Spinal cord (tissue), 10 donors: ENCODE measurements at places on chromosomes 6 and 20.

GRCh38 chr6:24060982-24061754 lies 64.8 kb upstream of the NRSN1 start:
- no peak for DNase-seq

GRCh38 chr6:132961610-132962009 lies 147.2 kb downstream of the RPS12 start:
- no peak for DNase-seq

DNA sequence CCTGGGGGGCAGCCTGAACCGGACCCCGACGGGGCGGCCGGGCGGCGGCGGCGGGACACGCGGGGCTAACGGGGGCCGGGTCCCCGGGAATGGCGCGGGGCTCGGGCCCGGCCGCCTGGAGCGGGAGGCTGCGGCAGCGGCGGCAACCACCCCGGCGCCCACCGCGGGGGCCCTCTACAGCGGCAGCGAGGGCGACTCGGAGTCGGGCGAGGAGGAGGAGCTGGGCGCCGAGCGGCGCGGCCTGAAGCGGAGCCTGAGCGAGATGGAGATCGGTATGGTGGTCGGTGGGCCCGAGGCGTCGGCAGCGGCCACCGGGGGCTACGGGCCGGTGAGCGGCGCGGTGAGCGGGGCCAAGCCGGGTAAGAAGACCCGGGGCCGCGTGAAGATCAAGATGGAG lies 636 bp downstream of the SRF start:
- no peak for DNase-seq

GRCh38 chr6:84665401-84665800 lies 99.0 kb downstream of the TBX18 start:
- DNase-seq = no peak

- DNase-seq = no peak
These were observed 169.1 kb upstream of the CST7 start for GRCh38 chr20:24779946-24780345.

GRCh38 chr6:151239603-151240035 lies at the start of gene AKAP12:
Gene AKAP12, plus strand, starts transcription at chr6:151239967. Its CDS starts 596 bp downstream, at chr6:151240563.
- no peak for DNase-seq

DNA sequence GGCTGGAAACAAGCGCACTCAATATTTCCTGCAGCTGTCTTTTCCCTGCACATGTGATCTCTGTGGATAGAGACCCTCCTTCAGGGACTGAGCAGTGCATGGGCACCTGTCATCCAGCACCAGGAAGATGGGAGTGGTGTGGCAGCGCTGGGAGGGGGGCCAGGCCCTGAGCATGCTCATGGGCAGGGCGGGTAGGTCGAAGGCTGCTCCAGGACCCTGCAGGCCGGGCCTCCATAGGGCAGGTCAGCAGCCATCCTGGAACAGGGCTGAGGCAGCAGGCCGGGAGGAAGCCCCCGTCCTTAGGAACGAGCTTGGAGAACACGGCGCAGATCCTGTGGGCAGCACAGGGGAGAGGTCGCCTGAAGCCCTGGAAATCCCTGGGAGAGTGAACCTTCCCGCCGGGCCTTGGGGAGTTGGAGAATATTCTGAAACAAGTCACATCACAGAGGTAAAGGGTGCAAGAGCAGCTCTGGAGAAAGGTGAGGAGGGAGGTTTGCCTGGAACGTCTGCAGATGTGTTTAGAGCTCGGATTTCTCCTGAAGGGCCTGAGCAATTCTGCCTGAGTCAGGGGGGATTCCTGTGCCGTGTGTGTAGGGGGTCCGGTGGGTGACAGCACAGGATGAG lies 133.2 kb downstream of the SMOC2 start:
- DNase-seq = no peak

- DNase-seq = no peak
These were observed 723 bp downstream of the MANEA start for GRCh38 chr6:95578106-95578410.

DNA sequence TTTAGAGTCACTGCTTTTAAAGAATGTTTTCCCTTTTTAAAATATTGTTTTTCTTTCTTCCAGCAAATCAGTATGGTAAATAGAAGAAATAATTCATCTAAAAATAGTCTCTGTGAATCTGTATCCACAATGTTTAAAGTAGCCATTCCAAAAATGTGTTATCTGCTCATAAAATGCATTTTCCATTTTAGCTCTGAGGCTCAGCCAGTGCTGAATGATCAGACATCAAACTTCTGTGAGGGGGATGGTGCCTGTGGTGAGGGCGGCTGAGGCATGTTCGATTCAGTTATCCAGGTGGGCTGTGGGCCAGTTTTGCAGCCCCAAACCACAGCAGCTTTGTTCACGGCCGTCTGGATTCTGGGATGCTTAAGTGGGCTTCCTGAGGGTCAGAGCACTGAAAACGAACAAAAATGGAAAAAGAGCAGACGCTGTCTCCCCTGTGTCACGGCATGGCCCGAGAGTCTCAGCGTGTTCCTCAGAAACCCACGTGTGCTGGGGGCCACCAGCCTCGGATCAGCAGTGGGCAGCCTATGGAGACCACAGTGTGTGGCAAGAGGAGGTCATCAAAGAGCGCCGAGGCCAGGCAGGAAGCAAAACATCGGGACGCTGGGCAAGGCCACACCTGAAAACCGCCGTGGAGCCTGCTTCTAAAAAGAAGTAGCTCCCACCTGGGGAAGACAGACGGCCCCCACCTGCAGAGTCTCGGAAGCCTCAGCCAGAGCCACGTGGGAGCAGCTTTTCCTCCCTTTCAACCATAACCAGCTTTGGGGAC lies 134.9 kb upstream of the THBS2 start:
- no peak for DNase-seq

- no peak for DNase-seq
These were observed 305.8 kb upstream of the PRDM1 start for GRCh38 chr6:105780146-105780860.

- DNase-seq = no peak
These were observed 39.8 kb downstream of the CD164 start for GRCh38 chr6:109342506-109342905.

- no peak for DNase-seq
These were observed 98.1 kb upstream of the TOP1 start for GRCh38 chr20:40930561-40930960.

GRCh38 chr20:47319517-47320252 lies 36.8 kb downstream of the ZMYND8 start:
- DNase-seq = no peak

DNA sequence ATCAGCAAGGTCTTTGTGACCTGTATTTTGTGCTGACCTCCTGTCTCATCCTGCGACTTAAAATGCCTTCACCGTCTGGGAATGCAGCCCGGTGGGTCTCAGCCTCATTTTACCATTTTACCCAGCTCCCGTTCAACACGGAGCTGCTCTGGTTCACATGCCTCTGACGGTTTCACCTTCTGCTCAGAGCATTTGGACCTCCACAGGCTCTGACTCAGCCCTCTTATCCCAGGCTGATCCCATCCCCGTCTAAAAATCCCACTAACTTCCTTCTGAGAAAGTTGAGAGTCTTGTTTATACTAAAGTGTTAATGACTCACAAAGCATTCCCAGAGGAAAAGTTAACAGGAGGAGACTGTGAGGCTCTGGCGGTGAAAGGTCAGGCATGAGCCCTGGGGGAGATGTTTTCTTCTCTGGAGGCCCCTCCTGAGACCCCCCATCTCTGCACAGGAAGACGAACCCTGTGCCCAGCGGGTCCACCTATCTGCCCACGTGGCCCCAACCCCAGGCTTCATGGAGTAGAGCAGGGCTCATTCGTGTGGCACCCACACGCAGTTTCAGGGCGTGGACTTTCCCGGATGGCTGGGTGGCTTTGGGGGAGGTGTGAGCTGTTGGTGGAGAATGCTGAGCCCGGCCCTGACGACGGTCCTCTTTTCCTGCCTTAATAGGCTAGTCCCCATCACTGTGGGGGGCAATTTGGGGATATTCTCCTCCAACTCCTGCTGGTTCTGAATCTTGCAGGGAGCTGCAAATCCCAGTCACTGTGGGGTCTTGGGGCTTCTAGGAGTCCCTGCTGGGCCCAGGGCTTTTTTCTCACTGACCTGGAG lies 3.3 kb upstream of the BIRC7 start:
- no peak for DNase-seq

DNA sequence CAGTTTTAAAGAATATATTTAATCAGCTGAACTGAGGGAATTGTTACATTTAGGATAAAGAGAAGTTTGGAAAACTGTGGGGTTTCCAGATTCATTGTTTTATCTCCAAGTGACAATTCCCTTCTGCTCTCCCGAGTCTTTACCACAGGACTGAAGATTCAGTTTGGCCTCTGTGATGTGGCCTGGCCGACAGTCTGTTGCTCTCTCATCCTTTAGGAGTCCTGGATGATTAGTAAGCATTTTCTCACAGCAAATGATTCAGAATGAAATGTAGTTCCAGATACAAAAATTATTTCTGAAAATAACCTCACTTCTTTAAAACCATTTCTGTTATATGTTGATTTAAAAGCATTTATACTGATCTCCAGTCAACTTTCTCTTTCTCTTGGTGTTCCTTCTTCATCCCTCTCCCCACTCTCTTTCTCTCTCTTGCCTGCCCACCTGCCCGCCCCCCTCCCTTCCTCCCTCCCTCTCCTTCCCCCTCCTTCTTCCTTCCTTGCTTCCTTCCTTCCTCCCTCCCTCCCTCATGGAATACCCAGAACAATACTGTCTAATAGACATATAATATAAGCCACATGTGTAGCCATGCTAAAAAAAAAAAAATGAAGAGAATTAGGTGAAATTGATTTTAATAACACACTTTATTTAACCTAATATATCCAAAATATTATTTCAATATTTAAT lies 254.9 kb downstream of the PRL start:
- DNase-seq = no peak

GRCh38 chr6:3280091-3280490 lies 21.3 kb downstream of the PSMG4 start:
- DNase-seq = no peak

DNA sequence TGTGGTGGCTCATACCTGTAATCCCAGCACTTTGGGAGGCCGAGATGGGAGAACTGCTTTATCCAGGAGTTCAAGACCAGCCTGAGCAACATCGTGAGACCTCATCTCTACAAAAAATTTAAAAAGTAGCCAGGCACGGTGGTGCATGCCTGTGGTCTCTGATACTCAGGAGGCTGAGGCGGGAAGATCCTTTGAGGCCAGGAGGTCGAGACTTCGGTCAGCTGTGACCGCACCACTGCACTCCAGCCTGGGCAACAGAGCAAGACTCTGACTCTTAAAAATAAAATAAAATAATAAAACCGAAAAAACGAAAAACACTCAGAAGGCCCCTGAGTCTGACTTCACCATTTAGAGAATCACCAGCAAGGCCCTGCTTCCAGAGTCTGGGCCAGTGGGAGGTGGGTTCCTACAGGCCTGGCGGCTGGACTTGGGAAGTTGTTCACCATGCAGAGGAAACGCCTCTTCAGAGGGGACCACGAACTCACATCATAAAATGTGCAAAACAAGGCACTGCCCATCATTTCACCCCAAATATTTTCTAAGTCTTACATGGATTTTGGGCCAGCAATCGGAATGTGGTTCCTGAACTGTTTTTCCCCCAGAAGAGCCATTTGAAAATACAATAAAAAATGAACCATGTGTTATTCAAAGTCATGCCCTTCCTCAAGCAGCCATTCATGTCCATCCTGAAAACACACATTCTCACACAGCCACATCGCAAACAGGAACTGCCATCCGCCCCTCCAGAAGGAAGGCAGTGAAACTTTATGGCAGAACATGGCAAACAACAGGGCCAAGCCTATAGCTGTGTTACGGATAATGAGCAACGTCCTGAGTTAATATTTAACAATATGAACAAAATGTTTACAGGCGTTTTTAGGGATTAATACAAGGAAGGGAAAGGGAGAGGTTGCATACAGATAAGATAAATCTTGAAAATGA lies 57.8 kb downstream of the SLC22A23 start:
- DNase-seq = no peak

- DNase-seq = peak; percentile 77
These were observed 57.2 kb upstream of the PCSK2 start for GRCh38 chr20:17169585-17170136.

- DNase-seq = no peak
These were observed 110.4 kb upstream of the COL21A1 start for GRCh38 chr6:56357616-56358373.

DNA sequence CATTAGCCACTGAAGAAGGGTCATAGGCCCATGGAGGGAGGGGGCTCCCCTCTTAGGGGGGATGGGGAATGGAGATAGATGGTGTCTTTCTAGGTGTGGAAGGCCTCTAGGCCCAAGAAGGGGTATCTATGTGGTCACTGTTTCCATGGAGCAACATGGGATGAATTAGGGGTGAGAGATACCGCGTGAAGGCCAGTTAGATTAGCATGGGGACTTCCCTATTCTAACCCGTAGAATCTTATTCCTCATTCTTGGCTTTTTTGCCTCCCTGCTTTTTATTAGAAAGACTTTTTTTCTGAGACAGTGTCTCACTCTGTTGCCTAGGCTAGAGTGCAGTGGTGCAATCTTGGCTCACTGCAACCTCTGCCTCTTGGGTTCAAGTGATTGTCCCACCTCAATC lies 3.2 kb downstream of the RAB44 start:
- no peak for DNase-seq

GRCh38 chr6:86963352-86963751 lies 26.0 kb downstream of the HTR1E start:
- no peak for DNase-seq

GRCh38 chr6:71388068-71388744 lies 99.6 kb downstream of the OGFRL1 start:
- DNase-seq = no peak

- DNase-seq = no peak
These were observed 9.6 kb downstream of the RMND1 start for GRCh38 chr6:151442371-151442770.

DNA sequence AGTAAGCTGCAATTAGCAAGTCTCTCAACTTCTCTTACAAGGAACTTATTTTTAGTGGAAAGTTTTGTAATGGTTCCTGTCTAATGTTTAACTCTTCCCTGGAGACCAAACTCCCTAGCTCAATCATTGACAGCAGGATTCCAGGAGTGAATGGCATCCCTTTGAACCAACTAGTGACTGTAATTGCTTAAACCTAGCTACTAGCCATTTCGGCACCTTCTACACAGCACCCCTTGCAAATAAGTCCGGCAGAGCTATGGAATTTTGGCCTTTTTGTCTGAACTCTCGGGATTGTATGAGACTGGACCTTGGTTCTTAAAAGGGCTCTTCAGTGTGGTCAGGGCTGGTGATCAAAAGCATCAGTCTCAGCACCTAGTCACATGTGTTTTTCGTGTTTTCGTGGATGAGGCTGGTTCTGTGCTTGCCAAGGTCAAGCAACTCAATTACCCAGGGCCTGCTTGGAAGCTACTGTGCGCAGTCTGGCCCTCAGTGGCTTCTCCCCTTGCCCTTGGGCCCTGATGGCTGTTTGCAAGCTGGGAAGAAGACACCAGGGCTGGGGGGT lies 135.3 kb upstream of the NEDD9 start:
- DNase-seq = no peak

- DNase-seq = no peak
These were observed 902.3 kb upstream of the FLRT3 start for GRCh38 chr20:15239542-15240206.

- no peak for DNase-seq
These were observed 183.4 kb downstream of the ADGRG6 start for GRCh38 chr6:142485256-142485655.
